ENCODE measurements at places on chromosomes 13 and 19.
A peak's percentile ranks its signal among the peaks of the same experiment; 100 is the strongest.

GRCh38 chr13:59700281-59700680 is 463.4 kb downstream of the DIAPH3 start:
- no peak for DNase-seq

GRCh38 chr19:44585371-44586133 is 27.8 kb upstream of the IGSF23 start:
- no peak for DNase-seq

DNA sequence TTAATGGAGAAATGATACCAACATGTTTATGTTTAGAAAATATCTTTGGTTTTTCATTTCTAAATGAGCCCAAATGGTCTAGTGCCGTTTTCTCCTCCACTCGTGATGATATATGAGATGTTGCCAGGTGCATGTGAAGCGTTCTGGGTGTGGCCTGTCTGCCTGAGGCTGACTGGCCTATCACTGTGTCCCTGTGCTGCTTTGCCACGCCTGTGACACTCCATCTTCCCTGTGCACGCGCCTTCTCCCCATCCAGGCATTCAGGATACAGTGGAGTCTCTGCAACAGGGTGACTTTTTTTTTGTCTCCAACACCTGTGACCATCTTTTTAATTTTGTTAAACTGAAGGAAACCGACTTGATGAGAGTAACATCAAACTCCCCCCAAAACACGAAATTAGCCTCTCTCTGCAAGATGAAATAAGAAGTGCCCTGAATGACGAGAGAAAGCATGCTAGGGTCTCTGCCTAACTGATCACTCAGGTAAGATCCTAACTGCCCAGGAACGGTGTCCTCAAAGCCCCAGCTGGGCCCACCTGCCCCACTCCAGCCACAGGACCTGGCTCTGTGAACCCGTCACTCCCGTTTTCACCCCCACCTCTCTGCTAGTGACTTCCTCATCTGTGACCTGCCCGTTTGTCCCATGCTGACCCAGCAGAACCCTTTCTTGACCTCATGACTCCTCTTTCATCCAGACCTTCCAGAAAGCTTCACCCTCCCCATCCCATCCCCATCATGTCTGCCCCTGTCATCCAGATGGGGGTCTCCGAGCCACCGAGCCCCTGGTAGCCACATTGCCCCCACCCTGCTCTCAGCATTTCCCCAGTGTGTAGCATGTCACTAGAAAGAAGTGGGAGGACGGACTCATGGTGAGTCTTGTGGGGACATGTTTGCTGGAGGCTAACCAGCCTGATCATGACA is 33.2 kb upstream of the TFDP1 start:
- DNase-seq: no peak

- no peak for DNase-seq
Measured at GRCh38 chr13:29511980-29512379, 83.5 kb downstream of the SLC7A1 start.

DNA sequence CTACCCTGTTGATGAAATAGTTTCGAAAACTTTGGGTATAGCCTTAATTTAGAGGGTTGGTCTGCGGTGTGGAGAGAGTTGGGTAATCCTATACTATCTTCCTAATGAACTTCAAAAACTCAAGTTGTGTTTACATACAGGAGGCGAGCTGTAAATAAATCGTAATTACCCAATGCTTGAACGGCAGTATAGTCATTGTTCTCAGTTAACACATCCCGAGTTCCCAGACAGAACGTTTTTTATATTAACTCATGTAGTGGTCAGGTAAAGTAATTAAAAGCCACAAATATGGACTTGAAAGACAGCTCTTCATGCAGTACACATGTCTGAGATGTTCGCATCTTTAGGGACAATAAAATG is 1.5 kb downstream of the PDS5B start:
- no peak for DNase-seq

DNA sequence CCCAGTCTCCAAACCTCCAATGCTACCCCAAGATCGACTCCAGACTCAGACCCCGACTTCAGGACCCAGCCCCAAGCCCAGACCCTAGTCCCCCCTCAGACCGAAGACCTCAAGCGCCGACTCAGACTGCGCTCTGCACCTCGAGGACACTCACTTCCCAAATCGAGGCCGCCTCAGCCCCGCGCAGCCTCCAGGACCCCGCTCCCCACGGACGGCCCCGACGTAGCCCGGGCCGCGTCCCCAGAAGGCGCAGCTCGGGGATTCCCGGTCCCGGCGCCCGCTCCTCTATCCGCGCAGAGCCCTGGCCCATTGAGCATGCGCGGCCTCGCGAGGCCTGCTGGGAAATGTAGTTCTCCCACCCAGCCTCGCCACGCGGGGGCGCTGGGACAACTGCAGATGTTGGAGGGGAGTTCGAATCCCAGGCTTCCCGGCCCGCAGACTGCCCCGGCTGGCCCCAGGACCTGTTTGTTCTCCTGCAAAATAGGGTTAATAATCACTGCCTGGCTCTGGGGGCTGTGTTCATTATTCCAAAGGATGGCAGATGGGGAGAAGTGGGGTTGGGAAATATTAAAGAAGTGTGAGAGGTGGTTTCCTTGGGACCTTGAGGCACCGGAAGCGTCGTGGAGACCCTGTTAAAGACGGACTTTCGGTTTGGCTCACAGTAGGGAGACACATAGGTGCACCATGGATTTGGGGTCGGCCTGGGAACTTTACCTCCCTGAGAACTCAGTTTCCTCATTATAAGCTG is at the start of gene APBA3:
Gene APBA3 (minus strand): TSS at position 311 of the 748 bp plus-strand sequence. CDS start 1,428 bp downstream, outside the sequence.
- DNase-seq: peak; percentile 82

GRCh38 chr19:6059988-6060599 is 50.2 kb downstream of the RFX2 start:
- DNase-seq: no peak

- no peak for DNase-seq
Measured at GRCh38 chr19:29855741-29856500, 44.1 kb downstream of the CCNE1 start.

- DNase-seq: no peak
Measured at GRCh38 chr13:60226507-60226906, 62.8 kb upstream of the DIAPH3 start.

- DNase-seq: no peak
Measured at GRCh38 chr13:34883396-34883795, 58.7 kb upstream of the NBEA start.

DNA sequence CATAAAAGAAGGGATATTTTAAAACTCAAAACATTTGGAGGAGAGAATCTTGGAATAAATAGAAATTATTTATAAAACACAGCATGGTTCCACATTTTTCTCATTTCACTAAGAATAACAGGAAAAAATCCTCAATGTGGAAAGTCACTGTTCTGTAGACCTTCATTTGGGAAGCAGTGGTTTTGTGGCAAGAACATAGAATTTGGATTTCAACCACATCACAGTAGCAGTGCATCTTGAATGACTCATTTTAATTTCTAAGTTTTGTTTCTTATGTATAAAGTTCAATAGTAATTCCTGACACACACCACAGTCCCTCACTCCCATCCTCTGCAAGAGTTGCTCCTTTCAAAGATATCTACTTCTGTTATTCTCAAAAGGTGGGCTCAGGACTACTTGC is 264.0 kb downstream of the ENOX1 start:
- no peak for DNase-seq

DNA sequence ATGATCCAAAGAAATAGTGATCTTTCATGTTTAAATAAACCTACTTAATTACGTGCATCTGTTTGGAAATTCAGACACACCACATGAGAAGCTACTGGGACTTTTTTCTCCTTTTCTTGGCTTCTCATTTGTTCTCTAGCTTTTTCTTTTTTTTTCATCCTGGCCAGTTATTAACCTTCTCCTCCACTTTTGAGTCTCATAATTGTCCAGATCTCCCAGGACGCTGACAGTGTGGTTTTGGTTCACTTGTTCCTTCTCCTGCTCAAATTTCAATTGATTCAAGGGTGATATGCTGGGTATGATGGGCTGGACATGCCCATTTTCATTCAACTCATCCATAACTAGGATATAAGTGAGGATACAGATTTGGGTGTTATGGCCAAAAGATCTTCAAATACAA is 152.3 kb downstream of the TM9SF2 start:
- no peak for DNase-seq

DNA sequence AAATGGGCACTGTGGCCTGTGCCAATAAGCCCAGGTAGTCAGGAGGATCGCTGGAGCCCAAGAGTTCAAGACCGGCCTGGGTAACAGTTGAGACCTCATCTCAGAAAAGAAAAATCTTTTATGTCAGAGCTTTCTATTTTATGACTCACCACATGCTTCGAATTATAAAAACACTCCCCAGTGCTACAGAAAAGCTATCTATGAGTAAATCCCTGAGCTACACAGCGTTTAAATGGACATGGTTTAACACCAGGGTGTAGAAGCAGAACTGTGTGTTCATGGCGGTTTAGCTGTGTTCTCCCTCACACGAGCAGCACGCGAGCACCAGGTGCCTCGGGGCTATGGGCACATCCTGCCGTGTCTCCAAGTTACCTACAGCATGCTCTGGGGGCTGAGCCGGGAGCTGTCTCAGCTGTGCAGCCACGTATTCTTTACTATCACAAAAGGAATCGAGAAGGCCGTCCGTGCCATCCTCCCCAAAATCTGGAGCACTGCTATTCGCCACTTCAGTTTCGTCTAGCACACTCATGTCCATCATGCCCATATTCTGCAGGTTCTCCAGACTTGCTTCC is 6.7 kb downstream of the SAFB2 start:
- no peak for DNase-seq

GRCh38 chr19:32130332-32130731 is 215.1 kb upstream of the ZNF507 start:
- no peak for DNase-seq

DNA sequence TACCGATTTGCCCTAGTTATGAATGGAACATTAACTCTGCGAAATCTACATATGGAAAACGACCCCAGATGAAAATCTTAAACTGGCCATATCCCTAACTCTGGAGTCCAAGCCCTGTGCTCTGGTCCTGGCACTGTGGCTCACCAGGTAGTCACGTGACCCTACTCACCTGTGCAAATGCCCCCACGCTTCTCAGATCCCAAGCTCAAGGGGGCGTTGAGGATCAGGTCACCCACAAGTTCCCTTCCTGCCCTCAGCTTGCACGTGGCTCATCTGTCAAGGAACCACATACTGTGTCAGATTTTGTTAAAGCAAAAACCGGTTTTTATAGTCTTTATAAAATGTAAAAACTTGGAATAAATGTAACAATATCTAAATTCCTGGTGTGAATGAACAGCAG is 324.0 kb downstream of the SHISA2 start:
- DNase-seq: no peak

DNA sequence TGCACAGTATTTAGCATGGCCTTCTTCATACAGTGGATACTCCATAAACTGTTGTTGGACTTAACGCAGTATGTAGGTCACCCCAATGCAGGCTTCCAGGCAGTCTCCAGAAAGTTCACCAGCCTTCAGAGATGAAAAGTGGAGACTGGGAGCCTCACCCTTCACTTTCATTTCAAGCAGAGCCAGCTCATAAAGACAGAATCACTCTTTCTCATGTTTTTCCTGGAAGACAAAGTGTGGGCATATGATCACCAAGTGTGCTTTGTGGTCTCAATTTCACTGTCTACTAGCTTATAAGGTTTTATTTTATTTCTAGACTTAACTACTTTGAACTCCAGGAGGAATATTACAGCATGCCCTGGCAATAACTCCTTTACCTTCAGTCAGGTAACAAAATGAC is 26.3 kb upstream of the TNFSF11 start:
- DNase-seq: no peak

DNA sequence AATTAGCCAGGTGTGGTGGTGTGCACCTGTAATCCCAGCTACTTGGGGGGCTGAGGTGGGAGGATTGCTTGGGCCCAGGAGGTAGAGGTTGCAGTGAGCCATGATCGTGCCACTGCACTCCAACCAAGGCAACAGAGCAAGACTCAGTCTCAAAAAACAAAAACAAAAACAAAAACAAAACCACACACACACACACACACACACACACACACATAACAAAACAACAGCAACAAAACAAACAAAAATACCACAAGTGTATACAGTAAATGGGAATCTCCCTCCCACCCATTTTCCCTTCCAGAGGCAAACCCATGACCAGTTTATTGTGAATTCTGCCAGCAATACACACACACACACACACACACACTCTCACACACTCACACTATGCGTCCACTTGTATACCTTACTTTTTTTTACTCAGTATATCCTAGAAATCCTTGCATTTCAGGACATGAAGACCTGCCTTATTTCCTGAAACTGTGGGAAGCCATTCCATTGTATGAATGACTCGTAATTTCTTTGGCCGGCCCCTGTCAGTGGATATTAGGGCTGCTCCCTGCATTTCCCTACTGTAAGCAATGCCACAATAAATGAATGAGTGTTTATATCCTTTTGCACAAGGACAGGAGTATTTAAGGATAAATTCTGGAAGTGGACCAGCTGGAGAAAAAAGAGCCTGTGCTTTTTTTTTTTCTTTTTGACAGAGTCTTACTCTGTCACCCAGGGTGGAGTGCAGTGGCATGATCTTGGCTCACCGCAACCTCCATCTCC is 6.9 kb upstream of the PLEKHF1 start:
- DNase-seq: no peak

GRCh38 chr19:33048806-33049676 is 15.6 kb downstream of the RHPN2 start:
- no peak for DNase-seq

DNA sequence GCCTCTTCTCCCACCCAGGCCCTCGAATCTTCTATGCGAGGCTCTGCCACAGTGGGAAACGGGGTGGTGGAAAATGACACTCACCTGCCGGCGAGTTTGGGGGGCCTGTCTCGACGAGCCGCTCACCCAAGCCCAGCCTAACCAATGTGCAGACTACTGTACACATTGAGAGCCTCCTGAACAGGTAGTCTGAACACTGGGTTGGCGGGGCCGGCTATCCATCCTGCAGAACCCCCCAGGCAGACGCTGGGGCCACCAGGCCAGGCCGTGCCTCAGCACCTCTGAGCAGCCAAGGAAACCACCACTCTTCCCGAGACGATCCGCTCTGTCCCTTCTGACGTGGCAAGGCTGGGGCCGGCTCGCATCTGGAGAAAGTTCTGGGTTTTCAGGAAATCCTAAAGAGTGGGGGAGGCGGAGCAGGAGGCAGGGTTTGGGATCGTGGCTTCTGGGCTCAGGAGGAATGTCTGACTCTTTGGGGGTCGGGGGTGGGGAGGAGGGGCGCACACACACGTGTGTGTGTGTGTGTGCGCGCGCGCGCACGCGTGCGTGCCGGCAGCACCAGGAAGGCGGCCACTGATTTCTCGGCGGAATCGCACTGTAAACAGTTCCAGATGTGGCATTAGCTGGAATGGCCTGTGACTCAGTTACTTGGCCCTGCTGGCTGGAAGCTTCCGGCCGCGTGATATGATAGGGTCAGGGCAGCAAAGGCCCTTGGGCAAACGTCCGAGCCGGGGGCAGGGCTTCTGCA is 18.5 kb downstream of the TMED1 start:
- DNase-seq: no peak

- no peak for DNase-seq
Measured at GRCh38 chr13:96984051-96984508, 10.2 kb downstream of the OXGR1 start.

- DNase-seq: no peak
Measured at GRCh38 chr13:57409656-57410055, 221.9 kb upstream of the PCDH17 start.

- DNase-seq: no peak
Measured at GRCh38 chr19:41932259-41932719, 4.0 kb upstream of the ERFL start.

GRCh38 chr19:46806656-46807055 is 18.3 kb upstream of the SLC1A5 start:
- DNase-seq: no peak

- DNase-seq: no peak
Measured at GRCh38 chr19:45599286-45599685, 2.7 kb downstream of the GPR4 start.

GRCh38 chr19:53659292-53659691 is 27.5 kb downstream of the DPRX start:
- peak; percentile 8 for DNase-seq

GRCh38 chr19:3833578-3834348 is 35.1 kb downstream of the ZFR2 start:
- DNase-seq: no peak
